Cortex of kidney (tissue), 1 donor: ENCODE measurements at places on chromosomes 6 and 20.

DNA sequence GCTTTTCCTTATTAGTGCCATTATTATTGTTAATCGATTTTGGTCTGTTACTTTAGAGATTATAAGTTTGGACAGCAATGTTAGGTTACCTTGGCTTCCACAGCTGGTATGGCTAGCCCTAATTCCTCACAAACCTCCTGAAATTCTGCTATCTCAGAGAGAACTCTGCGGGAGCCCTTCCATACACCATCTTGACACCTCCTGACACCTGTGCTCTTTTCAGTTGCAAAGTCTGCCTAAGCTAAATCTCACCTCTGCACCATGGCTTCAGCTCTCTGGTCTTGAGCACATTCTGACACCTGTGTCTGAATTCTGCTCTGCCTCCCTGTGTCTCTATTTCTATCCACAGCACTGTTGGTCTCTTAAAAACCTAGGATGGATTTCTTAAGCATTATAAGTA lies 106.5 kb downstream of the DCDC2 start:
- DNase-seq: no peak

DNA sequence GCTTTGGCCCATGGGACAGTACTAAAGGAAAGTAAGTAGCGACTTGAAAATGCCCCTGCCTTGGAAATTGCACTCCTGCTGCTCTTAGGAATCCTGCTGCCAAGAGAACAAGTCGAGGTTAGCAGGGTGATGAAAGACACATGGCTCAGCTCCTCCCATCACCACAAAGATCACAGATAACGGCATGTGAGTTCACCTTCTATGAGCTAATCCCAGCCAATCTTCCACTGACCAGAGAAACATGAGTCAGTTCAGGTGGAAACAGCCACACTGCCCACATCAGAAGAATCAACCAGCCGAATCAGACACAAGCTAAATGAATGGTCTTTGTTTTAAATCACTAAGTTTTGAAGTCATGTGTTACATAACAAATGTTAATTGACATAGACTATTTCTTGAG lies 106.3 kb downstream of the PRKN start:
- no peak for DNase-seq

- no peak for DNase-seq
Measured at GRCh38 chr6:118306392-118307238, 241.5 kb upstream of the PLN start.

GRCh38 chr20:24978513-24978912 lies 14.0 kb downstream of the APMAP start:
- no peak for DNase-seq

DNA sequence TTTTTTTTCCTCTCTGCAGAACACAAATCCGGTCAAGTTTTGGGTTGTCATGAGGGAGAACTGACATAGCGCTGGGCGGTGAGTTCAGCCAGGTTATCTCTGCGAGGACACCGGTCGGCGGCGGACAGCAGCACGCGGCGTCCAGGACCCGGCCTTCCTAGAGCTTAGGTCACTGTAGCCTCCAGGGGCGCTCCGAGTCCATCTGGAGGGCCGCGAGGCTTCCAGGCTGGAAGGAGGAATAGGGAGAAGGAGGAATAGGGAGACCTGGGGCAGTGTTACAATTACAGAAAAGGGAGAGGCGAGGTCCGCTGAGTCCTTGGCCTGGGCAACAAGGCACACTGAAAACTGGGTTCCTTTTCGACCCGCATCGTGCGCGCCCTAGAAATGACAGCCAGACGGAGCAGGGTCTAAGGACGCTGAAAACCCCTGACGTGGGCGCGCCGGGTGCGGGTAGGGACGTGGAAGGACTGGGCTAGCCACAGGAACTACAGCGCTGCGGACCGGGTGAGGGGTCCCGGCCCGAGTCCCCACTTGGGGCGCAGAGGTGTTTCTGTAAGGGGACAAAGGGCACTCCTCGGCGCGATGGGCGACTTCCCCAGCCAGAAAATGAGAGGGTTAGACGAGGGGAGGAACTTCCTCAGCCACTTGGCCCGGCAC lies 536 bp upstream of the FNDC1 start:
- no peak for DNase-seq

- DNase-seq: no peak
Measured at GRCh38 chr6:33585403-33586107, 5.5 kb upstream of the BAK1 start.

GRCh38 chr6:96923871-96924493 lies 546 bp upstream of the KLHL32 start:
- no peak for DNase-seq

DNA sequence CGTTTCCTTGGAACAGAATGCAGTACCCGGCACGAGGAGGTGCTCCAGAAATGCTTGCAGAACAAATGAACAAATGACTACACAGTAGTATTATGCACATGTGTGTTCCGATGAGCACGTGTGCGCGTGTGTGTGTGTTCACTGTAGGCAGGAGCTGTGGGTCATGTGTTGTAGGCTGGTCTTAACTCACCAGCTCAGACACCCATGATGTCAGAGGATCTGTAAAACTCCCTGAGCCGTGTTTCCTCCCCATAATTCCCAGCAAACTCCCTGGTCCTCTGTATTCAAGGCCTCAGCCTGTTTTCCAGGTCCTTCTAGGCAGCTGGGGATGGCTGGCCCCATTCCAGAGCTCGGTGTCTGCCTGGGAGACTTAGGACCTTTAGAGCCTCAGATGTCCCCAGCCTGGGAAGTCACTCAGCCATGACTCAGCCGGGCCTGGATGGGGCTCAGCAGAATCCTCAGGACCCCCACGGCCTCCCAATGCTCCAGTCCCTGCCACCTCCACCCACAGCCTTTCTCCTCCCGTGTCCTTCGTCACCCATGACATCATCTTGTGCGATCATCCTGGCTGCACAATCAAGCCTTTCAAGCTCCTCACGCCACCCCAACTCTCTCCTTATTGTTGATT lies 475.0 kb upstream of the SULF2 start:
- DNase-seq: no peak

- DNase-seq: no peak
Measured at GRCh38 chr20:45098103-45098773, 2.7 kb downstream of the KCNS1 start.

- DNase-seq: no peak
Measured at GRCh38 chr6:106799031-106799894, 169.9 kb downstream of the QRSL1 start.

DNA sequence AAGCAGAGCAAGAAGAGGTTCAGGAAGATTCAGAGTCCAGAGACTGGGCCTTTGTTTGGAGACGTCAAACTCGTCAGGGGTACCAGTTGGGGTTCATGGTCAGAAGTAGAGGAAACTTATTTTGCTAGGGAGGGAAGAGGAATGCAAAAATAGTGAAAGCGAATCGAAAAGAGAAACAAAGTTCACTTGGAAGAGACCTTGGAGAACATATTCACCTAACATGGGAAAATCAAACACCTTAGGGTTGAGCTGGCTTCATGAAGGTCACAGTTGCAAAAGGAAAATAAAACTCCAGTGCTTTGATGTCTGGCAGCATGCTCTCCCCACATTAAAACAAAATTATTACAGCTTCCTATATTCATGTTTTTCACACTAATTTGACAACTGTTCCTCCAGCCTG lies 440.4 kb downstream of the EPM2A start:
- DNase-seq: no peak

DNA sequence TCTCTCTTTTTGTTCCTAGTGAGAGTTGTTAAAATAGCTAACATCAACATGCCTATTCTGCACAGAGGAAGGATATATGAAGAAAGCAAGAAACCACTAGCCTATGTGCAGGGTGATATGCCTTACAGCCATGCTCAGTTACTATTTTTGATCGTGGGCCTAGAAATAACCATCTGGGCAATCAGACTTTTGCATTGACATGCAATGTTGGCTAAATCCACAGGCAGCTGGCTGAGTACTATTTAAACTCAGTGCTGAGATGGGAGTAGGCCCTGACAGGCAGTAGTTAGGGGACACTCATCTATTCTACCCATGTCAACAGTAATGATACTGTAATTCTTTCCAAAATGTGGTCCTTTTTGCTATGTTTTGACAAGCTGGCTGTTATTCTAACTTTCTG lies 89.6 kb downstream of the HDGFL1 start:
- no peak for DNase-seq

DNA sequence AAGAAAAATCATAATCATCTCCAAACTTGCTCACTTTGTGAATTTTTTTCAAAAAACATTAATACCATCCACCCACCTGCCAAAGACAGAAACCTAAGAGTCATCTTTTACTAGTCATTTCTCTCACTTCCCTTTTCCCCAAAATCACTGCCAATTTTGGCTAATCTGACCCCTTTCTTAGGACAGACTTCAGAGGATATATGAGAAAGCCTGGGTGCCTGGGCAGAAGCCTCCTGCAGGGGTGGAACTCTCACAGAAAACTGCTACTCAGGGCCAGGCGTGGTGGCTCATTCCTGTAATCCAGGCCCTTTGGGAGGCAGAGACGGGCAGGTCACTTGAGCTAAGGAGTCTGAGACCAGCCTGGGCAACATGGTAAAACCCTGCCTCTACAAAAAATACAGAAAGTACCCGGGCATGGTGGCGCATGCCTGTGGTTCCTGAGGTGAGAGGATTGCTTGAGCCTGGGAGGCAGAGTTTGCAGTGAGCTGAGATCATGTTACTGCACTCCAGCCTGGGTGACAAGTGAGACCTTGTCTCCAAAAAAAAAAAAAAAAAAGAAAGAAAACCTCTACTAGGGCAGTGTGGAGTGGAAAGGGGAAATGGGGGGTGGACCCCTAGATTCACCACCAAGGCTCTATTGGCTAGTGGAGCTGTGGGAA lies 3.8 kb downstream of the DEK start:
- DNase-seq: no peak

GRCh38 chr6:25004357-25004756 lies 68.6 kb upstream of the RIPOR2 start:
- no peak for DNase-seq

GRCh38 chr20:45957021-45957941 lies 14.7 kb downstream of the ZNF335 start:
- no peak for DNase-seq

GRCh38 chr6:49892280-49892679 lies 25.9 kb upstream of the CRISP1 start:
- DNase-seq: no peak

- no peak for DNase-seq
Measured at GRCh38 chr20:49821870-49822331, 9.3 kb downstream of the SLC9A8 start.

GRCh38 chr6:44512868-44513741 lies 125.6 kb downstream of the CDC5L start:
- DNase-seq: no peak

DNA sequence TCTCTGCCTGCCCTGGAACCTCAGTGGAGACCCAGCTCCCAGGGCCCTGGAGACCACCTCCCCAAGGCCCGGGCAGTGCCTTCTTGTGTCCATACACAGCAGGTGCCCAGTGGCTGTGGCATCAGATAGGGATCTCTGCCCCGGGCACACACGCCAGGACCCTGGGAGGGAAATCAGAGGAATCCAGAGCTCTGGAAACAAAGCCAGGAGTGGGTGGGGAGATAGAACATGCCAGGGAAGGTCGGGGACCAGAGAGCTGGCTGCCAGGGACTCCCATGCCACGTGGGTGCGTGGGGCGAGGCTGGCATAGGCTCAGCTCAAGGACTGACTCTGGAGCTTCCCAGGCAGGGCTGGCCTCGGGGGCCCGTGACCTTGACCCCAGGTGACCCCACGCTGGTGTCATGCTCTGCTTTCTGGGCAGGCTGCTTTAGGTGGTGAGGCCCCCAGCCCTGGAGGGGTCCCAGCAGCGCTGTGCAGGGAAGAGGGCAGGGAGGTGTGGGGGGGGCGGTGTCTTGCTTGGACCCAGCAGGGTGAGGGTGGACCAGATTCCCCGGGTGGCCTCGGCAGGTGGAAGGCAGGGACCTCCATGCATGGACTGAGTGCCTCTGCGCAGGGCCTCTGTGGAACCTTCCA lies 17.6 kb upstream of the GATA5 start:
- DNase-seq: no peak

- DNase-seq: no peak
Measured at GRCh38 chr6:104286641-104287040, 573.1 kb downstream of the HACE1 start.

DNA sequence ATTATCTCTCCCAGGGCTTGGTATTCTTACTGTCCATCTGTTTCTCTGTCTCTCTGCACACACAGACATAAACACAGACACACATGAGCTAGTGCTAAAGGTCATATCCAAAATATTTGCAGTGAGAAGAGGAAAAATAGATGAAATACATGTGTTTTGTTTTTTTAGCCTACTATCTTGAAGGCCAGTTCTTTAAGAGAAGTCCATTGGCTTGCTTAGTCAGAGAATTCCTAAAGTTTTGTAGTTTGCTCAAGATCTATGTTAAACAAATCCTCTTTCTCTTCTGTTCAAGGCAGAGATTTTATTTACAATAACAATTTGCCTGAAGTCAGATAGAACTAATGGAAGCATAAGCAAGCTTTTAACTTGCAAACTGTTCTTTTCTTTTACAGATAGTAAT lies 120.0 kb upstream of the AKIRIN2 start:
- DNase-seq: no peak

GRCh38 chr6:132960720-132961119 lies 146.4 kb downstream of the RPS12 start:
- no peak for DNase-seq

DNA sequence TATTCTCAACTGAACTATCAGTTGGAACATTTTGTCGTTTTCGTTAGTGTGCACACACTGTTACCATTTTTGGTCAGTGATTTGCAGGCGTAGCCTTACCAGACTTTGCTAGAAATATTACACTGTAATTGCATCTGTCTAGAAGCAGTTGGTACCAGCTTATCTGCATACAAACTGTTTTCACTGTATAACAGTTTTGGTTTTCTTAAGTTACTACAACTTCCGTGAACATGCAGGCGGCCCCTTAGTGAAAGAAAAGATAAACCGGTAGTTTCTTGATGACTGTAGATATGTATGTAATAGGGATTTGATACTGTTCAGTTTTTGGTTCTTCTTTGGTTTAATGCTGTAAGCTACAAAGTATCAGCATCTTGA lies 1.3 kb downstream of the DSTN start:
- DNase-seq: no peak

- no peak for DNase-seq
Measured at GRCh38 chr20:18323705-18324104, 35.4 kb downstream of the ZNF133 start.

DNA sequence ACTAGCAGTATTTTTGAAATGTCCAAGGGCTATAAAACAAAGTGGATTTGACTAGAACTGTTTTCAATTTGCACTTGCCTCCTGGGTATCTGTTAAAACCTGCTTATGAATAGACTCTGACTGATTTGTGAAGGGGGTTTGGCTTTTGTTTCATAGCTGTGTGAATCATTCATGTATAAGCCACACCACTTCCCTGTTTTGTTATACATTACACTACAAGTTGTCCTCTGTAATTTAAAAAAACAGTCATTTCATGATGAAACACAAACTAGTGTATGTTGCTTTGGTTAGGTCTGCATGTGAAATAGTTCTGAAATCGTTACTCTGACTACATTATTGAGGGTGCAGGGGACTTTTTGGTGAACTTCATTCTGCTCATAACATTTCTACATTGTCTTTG lies 121.7 kb downstream of the NKAIN2 start:
- DNase-seq: no peak

- DNase-seq: no peak
Measured at GRCh38 chr6:8084586-8084985, 17.8 kb downstream of the EEF1E1 start.

GRCh38 chr6:139442188-139442671 lies 67.8 kb upstream of the CITED2 start:
- DNase-seq: no peak

GRCh38 chr20:41179961-41180360 lies 42.6 kb downstream of the PLCG1 start:
- DNase-seq: no peak

- DNase-seq: no peak
Measured at GRCh38 chr6:169163411-169163901, 90.2 kb downstream of the THBS2 start.
